NCI-H1105 treated with DMSO at 0.1 percent for 48 hours (cell line): ENCODE measurements at places on chromosomes 11 and 22.

GRCh38 chr11:124763156-124763947 is 1.3 kb upstream of the ESAM start:
- peak; percentile 92 for DNase-seq

DNA sequence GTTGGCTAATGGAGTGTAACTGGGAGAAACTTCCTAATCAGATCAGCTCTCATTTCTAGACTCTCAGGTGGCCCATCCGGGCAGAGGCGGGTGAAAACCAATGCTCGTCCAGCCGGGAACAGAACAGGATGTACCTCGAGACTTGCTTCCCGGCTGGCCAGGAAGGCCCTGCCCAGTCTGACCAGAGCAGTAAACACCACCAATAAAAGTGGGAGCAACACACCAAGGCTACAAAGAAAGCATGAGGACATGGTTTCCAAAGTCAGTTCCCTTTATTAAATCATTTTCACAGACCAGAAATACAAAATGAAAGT is 940 bp upstream of the TNKS1BP1 start:
- DNase-seq, result no peak

- DNase-seq, result no peak
Observed at GRCh38 chr11:678297-678696, 16.7 kb downstream of the DEAF1 start.

DNA sequence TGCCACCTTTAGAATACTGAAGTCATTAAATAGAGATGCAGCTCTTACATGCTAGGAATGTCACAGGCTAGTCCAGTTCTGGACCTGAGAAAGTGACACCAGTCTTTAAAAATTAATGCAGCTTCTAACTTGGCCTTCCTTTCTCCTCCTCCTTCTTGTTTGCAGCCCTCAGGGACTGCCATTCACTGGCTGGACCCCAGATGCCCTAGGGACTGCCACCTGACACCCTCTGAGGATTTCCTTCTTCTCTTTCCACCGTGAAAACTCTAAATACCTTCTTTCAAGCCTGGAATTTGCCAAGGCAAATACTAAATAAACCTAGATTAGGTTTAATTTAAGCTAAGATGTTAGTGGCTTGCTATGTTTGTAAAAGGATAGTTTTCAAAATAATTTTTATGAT is 78.4 kb downstream of the MUC15 start:
- DNase-seq, result no peak

GRCh38 chr22:28435982-28436381 is 243.7 kb downstream of the TTC28 start:
- no peak for DNase-seq

DNA sequence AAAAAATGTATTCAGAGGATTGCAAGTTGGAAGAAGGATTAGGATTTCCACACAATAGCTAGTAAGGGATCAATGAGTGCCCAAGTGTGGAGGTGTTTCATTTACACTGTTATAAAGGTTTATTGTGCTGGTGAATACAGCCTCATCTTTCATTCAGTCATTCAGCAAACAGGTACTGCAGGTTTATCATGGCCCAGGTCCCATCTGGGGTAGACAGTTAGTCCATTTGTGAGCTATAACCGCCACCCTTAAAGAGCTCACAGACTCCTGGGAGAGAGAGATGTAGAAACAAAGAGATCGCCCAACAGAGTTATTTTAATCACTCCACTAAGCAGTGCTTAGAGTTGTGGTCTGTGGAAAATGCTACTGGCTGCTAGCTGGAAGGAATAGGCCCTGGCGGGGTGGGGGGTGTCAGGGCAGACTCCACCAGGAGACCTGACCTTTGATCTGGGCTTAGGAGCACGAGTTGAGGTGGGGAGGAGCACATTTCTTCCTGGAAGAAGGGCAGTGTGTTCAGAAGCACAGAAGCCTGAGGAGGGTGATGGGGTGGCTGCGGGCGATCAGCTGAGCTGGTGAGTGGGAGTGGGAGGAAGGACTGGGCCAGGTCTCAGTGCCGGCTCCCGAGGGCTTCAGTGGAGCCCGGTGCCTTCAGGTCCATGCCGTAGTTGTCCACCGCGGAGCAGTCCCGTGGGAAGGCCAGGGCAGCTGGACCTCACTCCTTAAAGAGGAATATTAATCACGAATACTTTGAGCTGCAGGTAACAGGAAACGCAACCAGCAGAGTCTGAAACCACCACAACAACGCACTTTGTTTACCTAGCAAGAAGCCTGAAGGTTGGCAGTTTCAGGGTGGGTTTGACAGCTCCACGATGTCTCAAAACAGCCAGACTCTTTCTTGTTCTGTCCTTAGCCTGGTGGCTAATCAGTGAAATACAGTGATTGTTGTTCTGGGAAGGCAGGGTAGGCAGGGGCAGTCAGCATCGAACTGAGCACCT is 11.2 kb downstream of the TOM1 start:
- DNase-seq, result no peak

GRCh38 chr11:1825039-1825740 is 9.6 kb upstream of the SYT8 start:
- no peak for DNase-seq

GRCh38 chr11:64085906-64086257 is 50.2 kb downstream of the FLRT1 start:
- DNase-seq, result no peak

DNA sequence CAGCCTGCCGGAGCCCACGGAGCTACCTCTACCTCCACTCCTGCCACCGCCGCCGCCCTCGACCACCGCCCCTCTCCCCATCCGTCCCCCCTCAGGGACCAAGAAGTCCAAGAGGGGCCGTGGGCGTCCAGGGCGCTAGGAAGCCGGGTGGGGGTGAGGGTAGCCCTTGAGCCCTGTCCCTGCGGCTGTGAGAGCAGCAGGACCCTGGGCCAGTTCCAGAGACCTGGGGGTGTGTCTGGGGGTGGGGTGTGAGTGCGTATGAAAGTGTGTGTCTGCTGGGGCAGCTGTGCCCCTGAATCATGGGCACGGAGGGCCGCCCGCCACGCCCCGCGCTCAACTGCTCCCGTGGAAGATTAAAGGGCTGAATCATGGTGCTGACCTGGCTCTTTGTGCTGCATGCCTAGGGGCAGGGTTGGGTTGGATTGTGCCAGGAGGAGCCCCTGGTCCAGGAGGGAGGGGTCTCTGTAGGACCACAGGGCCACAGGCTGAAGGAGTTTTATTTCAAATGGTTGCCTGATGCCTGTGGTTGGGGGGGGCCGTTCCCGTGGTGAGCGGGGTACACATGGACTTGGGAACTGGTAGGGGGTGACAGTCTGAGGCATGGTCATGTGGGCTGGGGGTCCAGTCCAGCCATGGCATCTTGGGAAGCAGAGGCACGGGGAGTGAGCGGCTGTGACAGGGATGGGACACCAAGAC is 2.3 kb downstream of the PTPRCAP start:
- DNase-seq, result no peak

- DNase-seq, result no peak
Observed at GRCh38 chr11:65862191-65862735, 2.0 kb downstream of the MUS81 start.

DNA sequence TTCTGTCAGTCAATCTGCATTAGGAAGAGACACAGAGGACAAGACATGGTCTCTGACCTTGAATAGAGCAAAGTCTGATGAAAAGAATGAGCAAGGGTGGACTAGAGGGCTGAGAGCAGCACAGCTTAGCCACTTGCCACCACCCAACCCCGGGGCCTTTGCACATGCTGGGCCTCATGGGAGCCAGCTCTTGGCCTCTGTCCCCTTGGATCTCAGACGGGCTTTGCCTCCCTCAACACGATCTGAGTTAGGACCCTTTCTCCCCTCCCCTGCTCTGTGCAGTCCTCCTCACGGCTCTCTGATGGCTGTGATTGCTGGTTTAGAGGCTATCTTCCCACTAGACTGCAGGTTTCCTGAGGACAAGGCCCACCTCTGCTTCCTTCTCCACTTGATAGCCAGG is 131.6 kb upstream of the B3GAT1 start:
- no peak for DNase-seq

- DNase-seq, result no peak
Observed at GRCh38 chr11:128726458-128727139, 32.7 kb downstream of the FLI1 start.

DNA sequence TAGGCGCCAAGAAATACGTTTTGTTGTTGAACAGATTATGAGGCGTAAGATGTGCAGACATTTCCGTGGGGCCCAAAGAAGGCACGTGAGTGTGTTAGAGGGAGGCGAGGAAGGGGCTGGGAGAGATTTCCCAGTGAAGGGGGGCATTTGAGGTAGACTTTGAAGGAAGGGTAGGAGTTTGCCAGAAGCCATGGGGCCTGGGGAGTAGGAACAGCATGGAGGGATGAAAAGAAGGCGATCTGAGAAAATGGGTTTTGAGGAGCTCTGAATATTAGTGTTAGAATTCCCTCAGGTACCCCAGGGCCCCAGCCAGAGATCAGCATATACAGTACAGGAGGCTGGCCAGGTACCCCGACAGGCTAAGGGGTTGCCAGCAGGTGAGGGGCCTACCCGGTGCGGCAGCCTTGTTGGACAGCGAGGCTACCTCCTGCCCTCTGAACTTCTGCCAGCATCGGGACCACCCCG is 414 bp upstream of the MIEF1 start:
- no peak for DNase-seq

DNA sequence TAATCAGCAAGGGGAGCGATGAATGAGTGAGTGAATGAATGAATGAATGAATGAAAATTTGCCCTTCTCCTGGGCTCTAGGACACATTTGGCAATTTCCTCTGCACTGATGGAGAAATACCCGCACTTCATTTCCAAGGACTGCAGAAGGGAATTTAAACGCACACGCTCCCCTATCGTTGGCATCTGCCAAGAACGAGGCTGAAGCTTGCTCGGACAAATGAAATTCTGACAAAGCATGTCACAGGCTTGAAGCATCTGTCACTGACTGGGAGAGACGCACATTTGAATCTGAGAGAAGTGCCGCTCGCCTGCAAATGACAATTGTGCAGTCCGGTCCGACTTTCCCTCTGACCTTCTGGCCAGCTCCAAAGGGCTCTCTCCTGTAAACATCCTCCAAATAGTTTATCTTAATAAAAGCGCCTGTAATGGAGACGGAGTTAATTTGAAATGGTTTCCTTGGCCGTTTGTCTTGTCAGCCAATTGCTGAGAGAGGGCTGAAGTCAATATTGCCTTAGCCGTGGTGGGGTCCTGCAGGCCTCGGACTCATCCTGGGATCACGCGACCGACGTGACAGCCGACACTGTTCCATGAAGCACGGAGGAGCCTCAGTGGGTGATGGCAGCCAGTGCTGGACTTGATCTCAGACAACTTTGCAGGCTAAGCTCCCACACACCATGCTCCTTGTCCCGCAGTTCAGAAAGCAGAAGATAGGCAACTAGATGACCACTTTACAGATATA is 260.7 kb downstream of the MN1 start:
- no peak for DNase-seq

GRCh38 chr11:76597533-76598425 is 72.8 kb downstream of the LRRC32 start:
- no peak for DNase-seq

DNA sequence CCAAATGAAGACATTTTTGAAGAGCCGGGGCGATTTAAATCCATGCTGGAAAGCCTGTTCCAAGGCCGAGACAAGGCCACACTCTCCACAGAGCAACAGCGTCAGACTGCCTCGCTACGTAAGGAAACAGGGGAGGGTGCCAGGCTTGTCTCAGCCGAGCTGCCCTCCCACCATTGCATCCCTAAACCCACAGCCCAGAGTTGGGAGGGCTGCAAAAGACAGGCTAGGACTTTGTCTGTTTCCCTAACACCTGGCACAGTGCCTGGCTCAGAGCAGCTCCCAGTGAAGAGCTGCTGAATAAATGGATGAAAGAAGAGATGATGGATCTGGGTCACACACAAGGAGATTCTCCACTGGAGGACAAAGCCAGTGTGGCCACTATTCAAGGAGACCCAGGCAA is 51.3 kb upstream of the SCUBE2 start:
- no peak for DNase-seq

DNA sequence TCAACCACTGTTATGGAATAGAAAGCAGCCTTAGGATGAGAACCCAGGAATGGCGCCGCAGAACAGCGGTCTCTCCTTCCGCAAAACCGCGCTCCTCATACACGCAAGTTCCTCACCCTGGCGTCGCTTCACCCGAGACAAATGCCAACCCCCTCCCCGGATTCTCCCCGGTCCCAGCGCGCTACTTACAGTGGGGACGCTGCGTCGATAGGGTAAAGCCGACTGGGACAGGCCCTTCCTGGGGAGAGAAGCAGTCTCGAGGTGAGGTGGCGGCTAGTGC is 287 bp downstream of the RPS13 start:
- DNase-seq, result no peak

- no peak for DNase-seq
Observed at GRCh38 chr22:30183271-30183670, 63.3 kb downstream of the LIF start.

GRCh38 chr22:26593763-26594162 is 3.8 kb upstream of the TPST2 start:
- no peak for DNase-seq

DNA sequence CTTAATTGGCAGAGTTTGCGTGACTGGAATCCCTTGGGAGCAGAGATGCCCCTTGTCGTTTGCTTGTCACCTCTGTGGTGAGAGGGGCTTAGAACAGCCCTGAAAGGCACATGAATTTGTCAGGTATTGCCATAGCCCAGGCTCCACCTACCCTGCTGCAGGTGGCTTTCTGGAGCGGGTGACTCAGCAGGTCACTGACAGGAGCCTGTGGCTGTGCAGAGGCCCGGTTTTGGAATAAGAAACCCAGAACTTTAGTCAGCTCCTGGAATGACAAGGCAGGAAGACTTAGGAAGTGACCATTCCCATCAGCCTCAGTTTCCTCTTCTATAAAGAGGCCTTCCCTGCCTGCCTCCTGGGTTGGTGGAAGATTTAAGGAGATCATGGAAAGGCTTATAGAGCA is 539.7 kb downstream of the INSC start:
- no peak for DNase-seq

DNA sequence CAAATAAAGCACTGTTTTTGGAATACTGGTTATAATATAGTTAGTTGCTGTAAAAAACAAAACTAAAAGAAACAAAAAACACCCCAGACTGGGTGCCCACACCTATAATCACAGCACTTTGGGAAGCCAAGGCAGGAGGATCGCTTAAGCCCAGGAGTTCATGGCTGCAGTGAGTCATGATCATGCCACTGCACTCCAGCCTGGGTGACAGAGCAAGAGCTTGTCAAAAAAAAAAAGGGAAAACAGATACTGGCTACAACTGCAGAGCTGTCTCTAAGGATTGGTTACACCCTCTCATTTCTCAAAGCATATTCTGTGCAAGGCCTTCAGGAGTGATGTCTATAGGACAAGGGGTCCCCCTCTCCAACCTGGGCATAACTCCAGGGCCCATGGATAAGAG is 14.6 kb upstream of the STK33 start:
- DNase-seq, result no peak
